ENCODE measurements at places on chromosomes 1 and 21.

GRCh38 chr1:6210591-6211355, 4.9 kb downstream of the RNF207 start:
- DNase-seq: no peak

DNA sequence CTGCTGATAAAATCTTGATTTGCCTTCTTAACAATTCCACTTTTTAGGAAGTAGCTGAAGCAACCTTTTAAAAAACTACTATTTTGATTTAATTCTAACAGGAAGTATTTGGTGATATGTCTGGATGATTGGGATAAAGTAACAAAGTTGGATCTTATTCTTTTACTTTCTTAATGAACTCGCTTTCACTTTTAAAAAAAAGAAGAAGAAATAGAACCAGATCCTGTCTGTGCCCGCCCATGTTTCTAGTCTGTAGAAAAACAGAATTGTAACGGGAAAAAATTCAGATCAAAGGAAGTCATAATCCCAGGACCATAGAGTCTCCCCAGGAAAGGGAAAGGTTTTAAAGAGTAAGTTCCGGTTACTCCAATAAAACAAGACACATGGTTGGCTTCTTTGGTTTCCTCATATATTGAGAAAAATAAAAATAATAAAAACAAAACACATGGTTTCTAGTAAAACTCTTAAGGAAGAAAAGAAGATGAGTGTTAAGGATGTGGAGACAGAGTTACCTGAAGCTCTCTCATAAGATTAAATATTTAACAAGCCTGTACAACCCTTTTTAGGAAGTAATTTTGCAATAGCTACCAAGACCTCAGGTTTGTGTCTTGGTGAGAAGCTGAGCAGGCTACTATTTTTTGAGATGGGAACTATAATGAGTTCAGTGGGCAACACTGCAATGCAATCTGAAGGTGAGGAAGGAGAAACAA, 4.9 kb downstream of the CD48 start:
- no peak for DNase-seq

DNA sequence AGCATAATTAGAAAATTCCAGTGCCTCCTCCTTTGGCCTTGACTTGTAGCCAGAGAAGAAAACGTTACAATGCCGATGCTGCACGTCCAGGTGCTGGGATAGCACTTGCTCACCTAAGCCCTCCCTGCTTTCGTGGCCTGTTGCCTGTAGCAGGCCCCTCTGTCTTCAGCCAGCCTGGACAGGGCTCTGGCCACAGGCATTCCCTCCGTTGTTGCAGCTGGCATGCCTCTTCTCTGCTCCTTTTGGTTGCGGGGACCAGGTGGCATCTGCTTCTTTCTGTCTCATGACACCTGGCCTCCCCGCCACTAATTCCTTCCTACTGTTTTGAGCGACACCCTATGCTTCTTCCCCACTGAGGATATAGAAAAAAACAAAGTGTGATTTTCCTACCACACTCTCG, 54.6 kb upstream of the MORC3 start:
- no peak for DNase-seq

- no peak for DNase-seq
Observed at GRCh38 chr1:95407131-95407885, 173.3 kb downstream of the RWDD3 start.

GRCh38 chr1:26790551-26790953, 2.8 kb downstream of the PIGV start:
- no peak for DNase-seq

DNA sequence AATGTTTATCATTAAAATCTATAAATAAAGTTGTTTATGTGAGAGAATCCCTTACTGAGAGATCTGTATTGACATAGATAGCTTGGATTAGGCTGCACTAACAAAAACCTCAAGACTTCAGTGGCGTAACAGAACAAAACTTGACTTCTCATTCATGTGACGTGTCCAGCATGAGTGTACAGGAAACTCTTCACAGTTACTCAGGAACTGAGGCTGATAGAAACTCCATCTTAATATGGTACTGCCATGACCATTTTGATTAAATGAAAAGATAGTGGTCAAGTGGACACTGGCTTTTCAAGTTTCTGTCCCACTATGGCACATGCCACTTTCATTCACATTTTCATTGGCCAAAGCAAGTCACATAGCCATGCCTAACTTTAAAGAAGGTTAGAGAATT, 3.7 kb downstream of the ST3GAL3 start:
- no peak for DNase-seq

- DNase-seq: no peak
Observed at GRCh38 chr1:83787246-83787998, 211.5 kb downstream of the TTLL7 start.

DNA sequence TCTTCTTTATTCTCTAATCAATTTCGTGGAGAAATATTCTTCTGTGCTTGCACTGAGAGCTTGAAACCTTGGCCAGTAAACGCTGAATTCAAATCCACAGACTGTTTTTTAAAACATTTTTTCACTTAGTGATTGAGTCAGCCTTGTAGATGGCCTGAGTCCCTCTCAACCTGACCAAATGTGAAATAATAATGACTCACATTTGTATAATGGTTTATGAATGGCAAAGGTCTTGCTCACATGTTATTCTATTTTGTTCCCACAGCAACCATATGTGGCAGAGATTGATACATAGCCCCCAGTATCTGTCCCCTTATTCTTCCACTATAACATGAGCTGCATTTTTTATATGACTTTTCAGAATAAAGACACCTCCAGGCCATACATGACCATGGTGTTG, 47.8 kb upstream of the CCDC190 start:
- DNase-seq: no peak

GRCh38 chr1:193408782-193409293, 222.4 kb upstream of the B3GALT2 start:
- no peak for DNase-seq

- DNase-seq: no peak
Observed at GRCh38 chr1:209094384-209094783, 489.1 kb upstream of the CAMK1G start.

DNA sequence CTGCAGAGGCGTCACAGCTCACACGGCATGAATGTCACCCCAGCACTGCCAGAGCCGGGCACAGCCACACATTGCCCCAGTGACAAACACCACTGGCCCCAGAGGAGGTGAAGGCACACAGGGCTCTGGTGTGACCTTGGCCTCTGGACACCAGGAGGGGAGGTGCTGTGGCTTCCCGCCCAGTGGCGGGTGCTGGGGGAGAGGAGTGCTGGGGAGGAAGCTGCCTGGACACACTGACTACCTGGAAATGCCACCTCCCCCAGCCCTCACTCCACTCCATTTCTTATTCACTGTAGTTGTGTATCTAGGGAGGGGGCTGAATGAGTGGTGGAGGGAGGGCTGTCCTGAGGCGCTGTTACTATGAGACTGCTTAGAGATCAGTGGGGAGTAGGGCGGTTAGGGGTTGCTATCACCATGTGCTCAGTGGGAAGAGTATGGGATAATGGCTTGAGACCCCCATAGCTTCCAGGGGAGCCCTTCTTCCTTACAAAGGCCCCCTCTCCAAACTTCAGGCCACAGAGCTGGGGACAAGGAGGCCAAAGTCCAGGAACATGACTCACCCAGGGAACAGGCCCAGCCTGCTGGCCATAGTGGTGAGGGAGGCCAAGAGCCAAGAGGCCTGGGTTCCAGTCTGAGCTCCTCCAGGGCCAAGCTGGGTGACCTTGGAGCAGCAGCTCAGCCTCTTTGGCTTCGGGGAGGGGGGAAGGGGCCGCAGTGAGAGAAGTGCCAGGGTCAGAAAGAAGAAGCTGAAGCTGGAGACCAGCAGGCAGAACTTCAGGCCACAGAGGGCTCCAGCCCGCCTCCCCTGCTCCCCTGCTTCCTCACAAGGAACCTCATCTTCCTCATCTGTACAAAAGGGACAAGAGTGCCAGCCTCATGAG, 40.1 kb downstream of the AHDC1 start:
- no peak for DNase-seq

DNA sequence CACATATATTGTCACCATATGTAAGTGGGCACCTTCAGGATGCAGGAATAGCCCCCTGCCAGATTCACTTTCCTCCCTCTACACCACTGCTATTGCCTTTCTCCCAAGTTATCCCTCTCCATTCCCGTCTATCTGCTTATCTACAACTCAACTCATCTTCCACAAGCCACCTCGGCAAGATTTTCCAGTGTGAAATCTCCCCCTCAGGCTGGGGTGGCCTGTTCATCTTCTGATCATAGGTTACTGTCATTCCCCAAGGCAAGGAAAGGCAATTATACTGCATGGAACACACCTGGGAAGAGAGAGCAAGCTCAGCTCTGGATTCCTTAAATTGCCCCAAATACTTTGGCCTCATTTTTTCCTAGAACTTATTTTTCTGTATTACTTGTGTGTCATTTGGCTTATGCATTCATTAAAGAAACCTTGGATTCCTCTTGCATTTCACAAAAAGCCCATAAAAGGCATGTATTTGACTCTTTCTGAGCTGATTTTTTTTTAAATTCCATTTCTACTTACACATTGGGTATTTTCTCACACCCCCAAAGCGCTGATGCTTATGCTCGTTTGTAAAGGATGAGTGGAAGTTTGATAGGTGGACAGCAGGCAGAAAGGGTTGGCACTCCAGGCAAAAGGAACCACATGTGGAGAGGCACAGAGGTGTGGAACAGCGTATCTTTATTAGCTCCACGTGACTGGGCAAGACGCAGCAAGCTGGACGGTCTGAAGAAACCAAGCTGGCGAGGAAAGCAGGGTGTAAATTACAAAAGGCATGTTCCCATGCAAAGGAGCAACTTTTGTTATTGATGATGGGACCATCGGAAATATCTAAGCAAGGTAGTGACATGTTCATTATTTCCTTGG, 169.7 kb upstream of the RAB4A start:
- DNase-seq: no peak

- DNase-seq: no peak
Observed at GRCh38 chr1:239831577-239832355, 259.9 kb upstream of the FMN2 start.

GRCh38 chr1:233916706-233917105, 12.2 kb downstream of the SLC35F3 start:
- no peak for DNase-seq

DNA sequence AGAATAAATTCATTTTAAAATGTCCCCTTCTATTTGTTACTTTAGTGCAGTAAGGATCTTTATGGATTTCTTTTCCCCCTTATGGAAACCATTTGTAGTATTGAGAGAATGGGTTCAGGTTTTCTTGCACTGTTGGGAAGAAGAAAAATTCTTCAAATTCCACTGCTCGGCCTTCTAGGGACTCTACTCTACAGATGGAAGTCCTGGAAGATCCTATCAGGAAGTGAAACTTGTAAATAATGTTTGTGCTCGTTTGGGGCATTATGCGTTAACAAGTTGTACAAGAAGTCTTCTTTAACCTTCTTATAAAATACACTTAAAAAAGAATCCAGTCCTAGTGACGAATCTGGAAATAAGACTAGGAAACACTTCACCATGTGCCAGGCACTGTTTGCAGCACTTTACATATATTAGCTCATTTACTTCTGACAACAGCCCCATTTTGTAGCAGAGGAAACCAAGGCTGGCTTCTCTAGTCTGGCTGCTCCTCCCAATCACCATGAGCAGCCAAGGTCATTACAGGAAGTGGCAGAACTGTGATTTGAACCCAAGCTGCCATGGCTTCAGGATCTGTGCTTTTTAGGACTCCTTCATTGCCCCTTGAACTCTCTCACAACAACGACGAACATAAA, 11.8 kb downstream of the LRRC8D start:
- DNase-seq: no peak

- no peak for DNase-seq
Observed at GRCh38 chr1:201460814-201461644, 8.0 kb downstream of the PHLDA3 start.

GRCh38 chr1:184820218-184820750, 65.6 kb upstream of the EDEM3 start:
- DNase-seq: no peak

GRCh38 chr1:1956101-1956500, 37.0 kb upstream of the TMEM52 start:
- no peak for DNase-seq

GRCh38 chr1:3261007-3261968, 192.3 kb downstream of the PRDM16 start:
- no peak for DNase-seq

DNA sequence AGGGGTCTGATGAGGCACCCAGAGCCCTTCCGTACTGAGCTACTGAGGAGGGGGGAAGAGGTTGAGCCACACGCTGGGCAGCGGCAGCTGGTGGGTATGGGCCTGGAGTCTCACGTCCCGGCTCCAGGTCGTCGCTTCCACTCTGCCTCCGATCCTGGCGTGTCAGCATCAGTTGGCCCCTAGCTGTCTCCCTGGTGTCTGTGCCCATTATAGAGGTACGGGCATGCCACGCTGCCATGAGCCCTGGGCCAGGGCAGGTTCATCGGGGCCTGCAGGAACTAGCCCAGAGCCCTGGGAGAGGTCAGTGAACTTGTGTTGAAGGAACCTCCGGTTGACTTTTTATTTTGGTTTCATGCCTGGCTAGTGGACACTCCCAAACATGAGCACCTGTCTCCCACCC, 18.2 kb downstream of the COQ8A start:
- DNase-seq: no peak

DNA sequence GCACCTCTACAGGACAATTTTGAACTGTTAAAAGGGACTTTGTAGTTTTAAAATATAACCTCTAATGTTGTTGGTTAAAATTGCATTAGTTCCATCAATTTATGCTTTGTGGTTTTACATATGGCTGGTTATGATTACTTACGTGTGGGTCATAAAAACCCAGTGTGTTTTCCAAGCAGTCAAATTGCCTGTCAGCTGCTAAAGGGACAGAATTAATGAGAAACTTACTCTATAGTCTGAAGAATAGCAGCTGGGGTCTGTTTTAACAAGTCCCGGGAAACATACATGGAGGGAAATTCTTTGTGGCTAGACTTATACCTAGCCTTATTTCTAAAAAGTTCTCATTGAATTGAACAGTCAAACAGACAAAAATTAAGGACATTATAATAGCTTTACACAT, 820.9 kb upstream of the ADGRL4 start:
- no peak for DNase-seq

DNA sequence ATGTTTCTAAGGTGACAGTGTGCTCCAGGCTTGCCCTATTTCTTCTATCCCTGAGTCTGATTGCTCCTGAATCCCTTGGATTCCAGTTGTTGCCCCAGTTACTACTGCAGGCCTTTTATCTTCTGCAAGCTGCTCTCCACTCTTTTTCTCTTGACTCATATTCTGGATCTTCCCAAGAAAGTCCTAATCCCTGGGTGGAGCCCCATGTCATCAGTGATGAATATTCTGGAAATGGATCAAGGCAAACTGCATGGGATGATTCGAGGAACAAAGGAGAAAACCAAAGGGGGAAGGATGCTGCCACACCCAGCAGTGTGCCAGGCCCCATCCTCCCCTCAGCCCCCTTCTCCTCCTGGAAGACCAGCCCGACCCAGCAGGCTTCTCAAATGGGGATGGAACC, 63.3 kb upstream of the ATP2B4 start:
- no peak for DNase-seq

GRCh38 chr21:38927776-38928175, 122.0 kb downstream of the ETS2 start:
- no peak for DNase-seq

- no peak for DNase-seq
Observed at GRCh38 chr1:234613128-234613875, 3.3 kb upstream of the IRF2BP2 start.

GRCh38 chr1:212980123-212980785, 29.9 kb downstream of the VASH2 start:
- DNase-seq: no peak

- DNase-seq: no peak
Observed at GRCh38 chr1:178330153-178330552, 166.6 kb downstream of the CLEC20A start.
